Caco-2 (cell line): ENCODE measurements at places on chromosomes 16 and 17.

- DNase-seq = no peak
Measured at GRCh38 chr17:6588165-6588564, 31.8 kb upstream of the PITPNM3 start.

GRCh38 chr17:81251094-81251708, 12.1 kb downstream of the NDUFAF8 start:
- DNase-seq = no peak

GRCh38 chr16:52577130-52577706, 30.3 kb upstream of the TOX3 start:
- DNase-seq = no peak

DNA sequence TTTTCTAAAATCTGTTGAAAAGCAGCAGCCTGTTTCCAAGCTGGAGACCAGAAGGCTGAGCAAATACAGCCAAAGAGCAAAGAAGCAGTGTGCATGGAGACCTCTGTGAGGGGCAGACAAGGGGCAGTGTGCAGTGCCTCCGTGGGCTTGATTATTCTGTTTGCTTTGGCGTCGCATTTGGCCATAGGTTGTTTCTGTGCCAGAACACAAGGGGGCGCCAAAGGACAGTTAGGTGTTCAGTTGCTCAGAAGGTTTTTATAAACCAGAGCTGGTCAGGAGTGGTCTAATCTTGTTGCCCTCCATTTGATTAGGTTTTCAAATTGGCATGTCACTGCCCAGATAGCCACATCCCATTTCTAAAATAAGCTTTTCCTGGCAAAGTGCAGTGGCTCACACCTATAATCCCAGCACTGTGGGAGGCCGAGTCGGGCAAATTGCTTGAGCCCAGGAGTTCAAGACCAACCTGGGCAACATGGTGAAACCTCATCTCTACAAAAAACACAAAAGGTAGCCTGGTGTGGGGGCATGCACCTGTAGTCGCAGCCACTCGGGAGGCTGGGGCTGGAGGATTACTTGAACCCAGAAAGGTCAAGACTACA, 10.6 kb downstream of the MYH3 start:
- DNase-seq = peak; percentile 51

DNA sequence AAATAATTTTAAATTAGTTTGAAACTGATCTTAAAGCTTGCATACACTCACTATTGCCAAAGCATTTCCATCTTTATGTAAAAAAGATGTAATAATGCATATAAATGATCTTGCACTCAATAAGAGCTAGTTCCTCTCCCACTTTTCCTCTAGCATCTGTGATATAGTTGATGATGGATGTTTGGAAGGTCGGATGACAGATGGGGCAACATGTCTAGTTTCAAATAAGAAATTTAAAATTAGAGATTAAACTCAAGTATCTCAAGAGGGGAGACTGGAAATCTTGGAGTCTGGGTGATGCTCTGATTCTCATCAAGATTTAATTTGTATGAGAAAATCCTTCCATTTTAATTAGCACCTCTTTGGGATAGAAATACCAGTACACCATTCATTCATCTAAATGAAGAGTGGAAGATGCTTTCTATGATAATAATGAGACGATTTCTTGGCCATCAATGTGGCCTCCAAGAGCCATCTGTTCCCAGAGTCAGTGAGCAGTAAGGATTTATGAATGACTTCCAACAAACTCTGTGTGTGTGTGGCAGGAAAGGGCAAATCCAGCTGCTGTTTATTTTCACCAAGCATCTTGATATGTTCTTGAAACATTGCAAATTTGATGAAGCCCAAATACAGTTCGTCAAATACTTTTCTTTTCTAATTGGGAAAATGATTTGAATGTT, 616.3 kb upstream of the CDH8 start:
- DNase-seq = no peak

DNA sequence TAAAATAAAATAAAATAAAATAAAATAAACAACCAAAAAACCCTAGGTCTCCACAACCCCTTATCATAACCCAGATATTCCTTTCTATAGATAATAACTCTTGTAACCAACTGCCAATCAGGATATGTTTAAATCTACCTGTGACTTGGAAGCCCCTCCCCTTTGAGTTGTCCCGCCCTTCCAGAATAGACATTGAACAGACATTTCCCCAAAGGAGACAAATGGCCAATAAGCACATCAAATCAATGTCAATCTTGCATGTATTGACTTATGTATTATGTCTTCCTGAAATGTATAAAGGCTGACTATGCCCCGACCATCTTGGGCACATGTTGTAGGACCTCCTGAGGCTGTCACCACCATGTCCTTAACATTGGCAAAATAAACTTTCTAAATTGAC, 1.5 kb upstream of the MAPK7 start:
- peak; percentile 28 for DNase-seq

- DNase-seq = no peak
Measured at GRCh38 chr17:77836557-77837041, 121.9 kb upstream of the TNRC6C start.

GRCh38 chr16:67528222-67528869, at the start of gene RIPOR1:
Gene RIPOR1, plus strand, starts transcription at chr16:67528829. Its CDS starts 9,618 bp downstream, at chr16:67538447.
- peak; percentile 61 for DNase-seq

GRCh38 chr16:64098451-64098850, 1023.4 kb downstream of the CDH11 start:
- DNase-seq = no peak

DNA sequence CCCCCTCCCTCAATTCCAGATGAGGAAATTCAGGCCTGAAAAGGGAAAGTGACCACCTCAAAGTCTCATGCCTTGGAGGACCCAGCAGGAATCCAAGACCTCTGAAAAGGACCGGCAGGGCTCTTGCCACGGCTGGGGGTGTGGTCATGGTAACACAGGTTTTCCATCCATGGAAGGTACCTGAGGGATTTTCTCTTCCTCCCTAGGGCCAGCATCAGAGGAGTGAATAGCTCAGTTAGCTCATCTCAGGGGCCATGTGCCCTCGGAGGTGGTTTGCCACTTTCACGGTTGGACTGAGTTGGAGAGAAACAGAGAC, 1.3 kb downstream of the CIITA start:
- no peak for DNase-seq

DNA sequence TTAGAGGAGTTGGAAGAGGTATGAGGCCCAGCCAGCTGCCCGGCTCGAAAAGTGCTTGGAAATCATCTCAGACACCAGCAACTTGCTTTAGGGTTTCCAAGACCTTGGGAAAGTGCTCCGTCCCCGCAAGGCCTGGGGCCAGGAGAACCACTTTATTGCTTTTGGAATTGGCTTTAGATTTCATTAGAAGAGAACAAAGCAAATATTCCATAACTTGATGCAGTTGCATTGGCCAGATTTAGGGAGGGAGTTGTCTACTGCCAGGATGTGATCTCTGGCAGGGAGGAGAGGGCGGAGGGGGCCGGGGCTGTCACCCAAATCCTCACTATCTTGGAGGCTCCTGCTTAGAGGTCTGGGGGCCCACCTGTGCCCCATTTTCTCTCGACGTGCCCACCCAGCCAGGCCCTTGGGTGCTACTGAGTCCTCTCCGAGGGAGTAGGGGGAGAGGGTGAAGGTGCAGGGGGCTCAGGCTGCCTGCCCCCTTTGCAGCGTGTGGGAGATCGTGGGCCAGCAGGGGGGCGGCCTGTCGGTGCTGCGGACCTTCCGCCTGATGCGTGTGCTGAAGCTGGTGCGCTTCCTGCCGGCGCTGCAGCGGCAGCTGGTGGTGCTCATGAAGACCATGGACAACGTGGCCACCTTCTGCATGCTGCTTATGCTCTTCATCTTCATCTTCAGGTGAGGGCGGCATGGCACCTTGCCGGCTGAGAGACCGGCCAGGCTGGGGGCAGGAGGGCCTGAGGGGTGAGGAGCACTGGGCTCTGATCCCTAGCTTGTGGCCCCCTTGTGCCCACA, 30.6 kb downstream of the CACNA1G start:
- DNase-seq = no peak

GRCh38 chr17:65078441-65079160, 22.1 kb upstream of the GNA13 start:
- DNase-seq = no peak

DNA sequence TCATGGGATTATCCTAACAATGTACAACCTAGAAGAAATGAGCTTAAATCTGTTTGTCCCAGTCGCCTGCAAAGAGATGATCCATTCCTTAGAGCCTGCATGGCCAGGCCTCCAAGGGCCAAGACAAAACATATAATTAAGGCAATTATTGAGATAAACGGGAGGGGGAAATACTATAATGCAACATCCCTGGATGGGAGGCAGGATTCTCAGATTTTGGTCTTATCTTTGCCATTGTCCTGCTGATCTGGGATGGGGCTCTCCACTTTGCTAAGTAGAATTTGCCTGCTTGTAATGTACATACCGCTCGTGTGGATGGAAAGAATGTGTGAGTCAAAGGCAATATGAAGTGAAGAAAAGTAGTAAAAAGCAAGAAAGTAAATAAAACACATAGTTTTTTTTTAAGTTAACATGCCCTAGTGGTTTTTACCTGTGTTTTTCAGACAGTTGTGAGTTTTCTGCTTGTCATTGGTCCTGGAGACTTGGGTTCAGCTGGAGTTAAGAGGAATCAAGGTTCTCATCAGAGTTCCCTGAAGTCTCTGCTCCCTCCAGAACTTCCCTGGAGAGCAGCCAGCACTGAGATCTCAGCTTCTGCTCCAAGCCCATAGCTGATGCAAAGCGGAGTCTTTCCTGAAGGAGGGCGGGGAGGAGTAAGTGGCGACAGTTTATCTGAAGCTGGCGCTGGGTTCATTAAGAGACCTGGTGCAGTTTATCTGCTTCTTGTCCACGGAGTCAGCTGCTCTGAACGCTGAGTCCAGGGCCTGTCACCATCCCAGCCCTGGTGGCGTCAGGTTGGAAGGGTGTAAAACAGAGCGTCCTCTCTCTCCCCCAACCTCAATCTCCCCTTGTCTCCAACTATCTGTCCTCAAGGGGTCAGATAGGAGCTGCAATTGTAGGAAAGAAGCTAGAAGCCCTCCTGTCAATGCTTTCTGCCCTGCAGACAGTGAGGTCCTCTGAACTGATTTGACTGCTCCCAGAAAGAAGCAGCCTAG, 30.1 kb downstream of the HOXB1 start:
- DNase-seq = peak; percentile 48

GRCh38 chr17:30393491-30393890, 14.8 kb downstream of the CPD start:
- DNase-seq = no peak

DNA sequence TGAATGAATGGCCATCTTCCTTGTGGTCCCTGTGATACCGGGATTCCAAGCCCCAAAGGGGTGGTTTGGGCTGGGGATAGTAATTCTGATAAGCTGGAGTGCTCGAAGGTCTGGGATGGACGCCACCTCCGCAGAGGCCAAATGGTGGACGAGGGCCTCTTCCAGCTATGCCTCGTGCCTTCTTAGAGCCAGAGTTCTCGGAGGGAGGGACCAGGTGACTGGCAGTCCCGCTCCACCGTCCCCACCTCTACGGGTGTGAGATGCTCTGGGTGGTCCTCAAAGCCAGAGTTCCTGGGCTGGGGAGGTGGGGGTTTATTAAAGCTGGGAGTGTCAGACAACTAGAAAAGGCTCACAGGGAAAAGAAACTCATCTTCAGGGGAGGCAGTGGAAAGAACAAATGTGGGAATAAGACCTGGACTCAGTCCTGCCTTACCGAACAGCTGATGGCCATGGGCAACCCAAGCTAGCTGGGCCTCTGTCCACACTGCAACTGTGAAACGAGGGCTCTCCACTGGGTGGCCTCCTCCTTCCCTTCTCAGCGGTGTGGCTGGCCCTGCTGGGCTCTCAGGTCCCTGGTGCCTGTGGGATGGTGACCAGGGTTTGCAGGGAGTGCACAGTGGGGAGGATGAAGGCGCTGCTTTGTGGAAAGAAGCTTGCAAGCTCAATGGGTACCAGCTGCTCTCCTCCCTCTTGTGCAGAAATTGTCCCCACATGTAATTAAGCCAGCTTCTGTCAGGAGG, 75.2 kb downstream of the N4BP1 start:
- DNase-seq = no peak

GRCh38 chr16:54193665-54194333, 92.8 kb downstream of the IRX3 start:
- peak; percentile 76 for DNase-seq
